ENCODE measurements at places on chromosomes 11 and 22. TPM values are rescaled to one million over a fixed set of nuclear protein-coding genes. Genes with fewer than 3 reads are reported as not detected.

The OR9G1 gene
- not detected for total RNA-seq

The CELF1 gene
- total RNA-seq, result 165 TPM

The SHISAL1 gene
- total RNA-seq, result not detected

The PHLDA2 gene
- total RNA-seq, result 3.0 TPM

The APOBEC3C gene
- total RNA-seq, result 78.5 TPM

The SART1 gene
- 72.9 TPM for total RNA-seq

The OR51B4 gene
- total RNA-seq, result not detected

The GRK2 gene
- total RNA-seq, result 394 TPM

The PTPN5 gene
- total RNA-seq, result not detected

The SCGB2A2 gene
- not detected for total RNA-seq

The NF2 gene
- total RNA-seq, result 58.2 TPM

The ZC3H12C gene
- total RNA-seq, result 0.38 TPM

The CECR2 gene
- not detected for total RNA-seq

The LMO2 gene
- total RNA-seq, result not detected

The TPP1 gene
- total RNA-seq, result 48.6 TPM

The RCOR2 gene
- not detected for total RNA-seq

The FGF3 gene
- total RNA-seq, result not detected

The PNPLA3 gene
- 0.47 TPM for total RNA-seq

The TRIM49 gene
- not detected for total RNA-seq

The OR8G5 gene
- total RNA-seq, result not detected

The ADORA2A gene
- total RNA-seq, result 81.6 TPM

The H19 gene
- not detected for total RNA-seq

The PRR5L gene
- 172 TPM for total RNA-seq

The SLC22A25 gene
- total RNA-seq, result not detected

The ARRB1 gene
- 47.8 TPM for total RNA-seq

The APOA5 gene
- total RNA-seq, result not detected

The STK33 gene
- 1.5 TPM for total RNA-seq

The UBQLNL gene
- 0.17 TPM for total RNA-seq
